Keratinocyte (primary cell): ENCODE measurements at places on chromosomes 6 and 20.

DNA sequence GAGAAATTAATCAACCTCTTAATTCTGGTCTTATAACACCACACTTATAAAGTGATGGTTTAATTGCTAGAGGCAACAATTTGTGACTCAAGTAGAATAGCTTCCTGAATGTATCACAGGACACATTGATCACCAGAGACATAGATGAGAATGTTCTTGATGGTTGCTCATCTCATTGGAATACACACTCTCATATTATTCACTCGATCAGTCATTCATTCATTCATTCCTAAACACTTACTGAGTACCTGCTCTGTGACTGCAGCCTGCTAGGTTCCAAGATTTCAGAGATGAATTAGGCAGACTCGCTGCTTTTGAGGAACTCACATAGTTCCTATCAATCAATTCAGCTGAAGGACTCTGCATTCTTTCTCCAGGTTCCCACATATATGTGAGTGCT lies 365.1 kb upstream of the SOX4 start:
- peak; percentile 94 for DNase-seq

DNA sequence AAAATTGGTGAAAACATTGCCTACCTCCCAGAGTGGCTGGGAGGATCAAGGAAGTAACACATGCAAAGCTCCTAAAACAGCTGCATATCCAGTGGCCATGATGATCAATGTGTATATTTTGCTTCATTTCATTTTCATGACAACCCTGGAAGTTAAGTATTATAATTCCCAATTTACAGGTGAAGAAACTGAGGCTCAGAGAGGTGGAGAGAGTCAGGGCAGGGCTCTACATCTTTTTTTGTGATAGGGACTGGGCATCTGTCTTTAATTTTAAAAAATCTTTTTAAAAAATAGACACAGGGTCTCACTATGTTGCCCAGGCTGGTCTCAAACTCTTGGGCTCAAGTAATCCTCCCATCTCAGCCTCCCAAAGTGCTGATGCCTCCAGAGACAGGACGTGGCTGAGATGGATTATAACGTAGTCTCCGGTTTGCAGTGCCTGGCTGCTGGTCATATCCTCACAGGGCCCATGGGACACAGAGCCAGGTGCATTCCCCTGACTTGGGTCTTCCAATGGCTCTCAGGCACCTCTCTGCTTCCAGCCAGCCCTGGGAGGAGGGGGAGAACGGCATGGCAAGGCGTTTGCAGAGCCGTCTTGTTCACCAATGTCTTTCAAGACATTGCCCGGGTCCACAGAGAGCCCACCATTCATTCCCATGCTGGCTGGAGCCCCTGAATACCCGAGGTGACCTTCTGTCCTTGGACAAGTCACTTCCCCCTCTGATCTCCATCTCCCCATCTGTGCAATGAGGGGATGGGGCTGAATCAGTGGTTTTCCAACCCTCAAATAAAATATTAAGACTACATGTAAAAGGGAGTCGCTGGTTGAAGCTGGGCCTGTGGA lies 38.3 kb downstream of the HNF4A start:
- DNase-seq, result no peak

GRCh38 chr20:63693733-63694583 lies 2.5 kb upstream of the TNFRSF6B start:
- no peak for DNase-seq

GRCh38 chr6:89680551-89680950 lies 42.0 kb upstream of the LYRM2 start:
- DNase-seq, result no peak

- no peak for DNase-seq
These were observed 35.9 kb upstream of the MDFI start for GRCh38 chr6:41602422-41602743.
